ENCODE measurements at places on chromosomes 13 and 19. TPM values are rescaled to one million over a fixed set of nuclear protein-coding genes. Genes with fewer than 3 reads are reported as not detected.

LYL1 gene
- total RNA-seq: 2.4 TPM

PALM3 gene
- total RNA-seq: not detected

KLK3 gene
- total RNA-seq: not detected

CEACAM3 gene
- not detected for total RNA-seq

CKM gene
- not detected for total RNA-seq

IER2 gene
- total RNA-seq: 161 TPM

NLRP11 gene
- not detected for total RNA-seq

YJU2 gene
- total RNA-seq: 38.2 TPM

ZNF728 gene
- not detected for total RNA-seq

CIC gene
- 65.6 TPM for total RNA-seq

TECR gene
- 108 TPM for total RNA-seq
